T-helper 17 cell (primary cell): ENCODE measurements at places on chromosomes 11 and 22. TPM values are rescaled to one million over a fixed set of nuclear protein-coding genes. Genes with fewer than 3 reads are reported as not detected.
A peak's percentile ranks its signal among the peaks of the same experiment; 100 is the strongest.

DNA sequence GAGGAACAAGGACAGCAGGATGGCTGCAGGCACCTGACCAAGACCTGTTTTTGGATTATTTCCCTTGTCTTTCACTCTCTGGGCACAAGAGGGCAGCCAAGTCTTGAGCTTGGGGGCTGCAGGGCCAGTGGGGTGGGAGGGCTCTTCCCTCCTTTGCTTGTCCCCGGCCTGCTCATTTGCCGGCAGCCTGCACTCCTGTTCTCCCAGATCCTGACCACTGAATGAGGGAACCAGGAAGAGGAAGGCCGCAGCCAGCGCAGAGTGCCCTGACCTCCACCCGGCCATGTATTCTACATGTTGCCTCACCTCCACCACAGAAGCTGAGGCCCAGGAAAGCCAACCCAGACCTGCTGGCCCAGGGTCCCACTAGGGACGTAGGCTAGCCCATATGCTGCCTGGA lies 15.5 kb upstream of the NNMT start:
- H3K27me3 ChIP-seq: peaks cover 79% of the 10 kb centered on the region
- H3K4me1 ChIP-seq: peaks cover 3% of the 10 kb centered on the region
- DNase-seq: no peak
- H3K27ac ChIP-seq: no peak overlapping the region
- H3K36me3 ChIP-seq: peaks cover 10% of the 10 kb centered on the region

The INS gene
- total RNA-seq: not detected

DNA sequence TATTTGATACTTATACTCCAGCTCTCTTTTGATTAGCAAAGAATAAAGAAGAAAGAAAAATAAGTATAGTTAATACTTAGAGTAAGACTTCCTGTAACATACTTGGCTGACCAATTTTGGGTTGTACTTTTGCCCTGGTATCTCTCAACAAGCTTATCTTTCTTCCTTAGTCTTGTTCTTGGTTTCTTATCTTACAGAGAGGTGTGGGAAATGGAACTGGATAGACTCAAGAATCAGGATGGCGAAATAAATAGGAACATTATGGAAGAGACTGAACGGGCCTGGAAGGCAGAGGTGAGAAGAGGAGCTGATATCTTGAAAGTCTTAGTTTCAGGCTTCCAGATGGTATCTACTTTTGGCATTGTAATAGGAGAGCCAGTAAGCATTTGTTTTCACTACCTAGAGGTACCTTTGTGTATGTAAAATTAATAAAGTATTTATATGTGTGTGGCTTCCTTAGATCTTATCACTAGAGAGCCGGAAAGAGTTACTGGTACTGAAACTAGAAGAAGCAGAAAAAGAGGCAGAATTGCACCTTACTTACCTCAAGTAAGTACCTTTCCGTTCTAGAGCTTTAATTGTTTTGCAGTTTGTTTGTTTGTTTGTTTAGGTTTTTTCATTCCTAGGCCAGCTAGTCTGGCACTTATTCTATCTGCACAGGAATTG lies 11.3 kb upstream of the BACE1-AS start:
- peak overlapping the region; percentile 93 for H3K27ac ChIP-seq
- no peaks in the 10 kb centered on the region for H3K27me3 ChIP-seq

- H3K4me1 ChIP-seq: peaks cover 2% of the 10 kb centered on the region
- H3K27me3 ChIP-seq: peaks cover 58% of the 10 kb centered on the region
- peaks cover under 1% of the 10 kb centered on the region for H3K36me3 ChIP-seq
- no peak overlapping the region for H3K27ac ChIP-seq
- H3K4me3 ChIP-seq: no peak overlapping the region
These were observed 7.9 kb downstream of the ABTB2 start for GRCh38 chr11:34349882-34350281.

- H3K27me3 ChIP-seq: no peaks in the 10 kb centered on the region
- H3K36me3 ChIP-seq: no peaks in the 10 kb centered on the region
- no peaks in the 10 kb centered on the region for H3K4me1 ChIP-seq
- no peak for DNase-seq
- H3K4me3 ChIP-seq: no peak overlapping the region
These were observed 280.7 kb upstream of the CADM1 start for GRCh38 chr11:115784796-115785521.

DNA sequence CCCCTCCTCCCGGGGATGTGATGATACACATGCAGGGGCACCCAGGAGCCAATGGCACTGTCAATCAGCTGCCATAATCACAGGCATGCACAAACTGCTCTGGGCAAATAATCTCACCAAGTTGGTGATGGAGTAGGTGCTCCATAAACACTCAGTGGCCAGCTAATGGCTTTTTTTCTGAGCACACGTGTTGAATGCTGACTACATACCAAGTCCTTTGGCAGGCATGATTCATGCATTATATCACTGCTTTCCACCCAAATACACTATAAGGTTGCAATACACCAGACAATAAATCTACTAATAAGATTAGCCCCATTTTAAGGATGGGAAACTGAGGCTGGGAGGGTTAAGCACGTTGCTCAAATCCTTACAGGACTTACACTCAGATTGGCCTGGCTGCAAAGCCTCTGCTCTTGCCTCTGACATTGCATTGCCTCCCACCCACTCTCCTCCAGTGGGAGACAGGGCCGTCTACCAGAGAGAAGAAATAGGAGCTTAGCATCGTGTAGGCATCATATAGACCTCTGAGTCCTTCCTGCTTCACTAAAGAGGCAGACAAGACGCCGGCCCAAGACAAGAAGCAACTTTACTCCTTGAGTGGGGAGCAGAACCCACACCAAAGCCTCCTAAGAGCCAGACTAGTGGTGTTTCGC lies 32.7 kb upstream of the ACCSL start:
- no peak overlapping the region for H3K4me3 ChIP-seq
- no peaks in the 10 kb centered on the region for H3K36me3 ChIP-seq
- no peaks in the 10 kb centered on the region for H3K4me1 ChIP-seq
- no peak overlapping the region for H3K27ac ChIP-seq
- H3K27me3 ChIP-seq: peaks cover 23% of the 10 kb centered on the region
- DNase-seq: no peak
